Liver (tissue), 10 donors: ENCODE measurements at places on chromosomes 12 and 14.

- DNase-seq, result no peak
Observed at GRCh38 chr12:50923361-50924130, 28.8 kb upstream of the HIGD1C start.

DNA sequence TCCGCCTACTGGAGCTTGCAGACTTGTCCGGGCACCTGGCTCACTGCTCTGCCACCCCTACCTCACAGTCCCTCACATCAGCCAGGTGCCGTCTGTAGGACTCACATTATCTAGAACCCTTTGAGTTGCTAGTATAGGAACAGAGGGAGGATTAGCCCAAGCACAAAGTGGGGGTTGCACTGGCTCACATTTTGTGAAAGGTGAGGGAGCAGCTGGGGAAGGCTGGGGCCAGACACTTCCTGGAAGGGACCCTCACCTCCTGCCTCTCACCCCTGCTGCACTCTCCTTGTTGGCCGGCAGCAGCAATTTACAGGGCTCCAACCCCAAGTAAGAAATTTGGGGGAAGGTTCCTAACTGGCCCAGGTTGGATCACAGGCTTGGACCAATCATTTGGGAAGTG, 1031.6 kb downstream of the BCL11B start:
- DNase-seq, result no peak

DNA sequence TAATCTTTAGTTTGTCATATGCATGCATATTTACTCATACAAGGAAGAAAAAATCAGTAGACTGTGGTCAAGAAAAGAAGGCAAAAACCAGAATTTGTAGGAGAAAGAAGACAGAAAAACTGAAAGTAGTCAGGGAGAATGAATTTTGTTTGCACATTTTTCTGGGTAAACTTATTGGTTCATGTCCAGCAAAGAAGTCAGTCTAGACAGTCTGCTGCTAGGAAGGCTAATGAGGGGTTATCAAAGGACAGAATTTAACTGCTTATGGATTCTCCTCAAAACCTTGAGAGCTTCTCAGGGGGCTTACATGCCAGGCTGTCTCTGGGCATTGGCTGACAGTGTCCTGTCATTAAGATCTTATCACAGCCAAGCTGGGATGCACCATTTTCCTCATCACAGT, 293.9 kb downstream of the RPAP3 start:
- DNase-seq, result no peak

DNA sequence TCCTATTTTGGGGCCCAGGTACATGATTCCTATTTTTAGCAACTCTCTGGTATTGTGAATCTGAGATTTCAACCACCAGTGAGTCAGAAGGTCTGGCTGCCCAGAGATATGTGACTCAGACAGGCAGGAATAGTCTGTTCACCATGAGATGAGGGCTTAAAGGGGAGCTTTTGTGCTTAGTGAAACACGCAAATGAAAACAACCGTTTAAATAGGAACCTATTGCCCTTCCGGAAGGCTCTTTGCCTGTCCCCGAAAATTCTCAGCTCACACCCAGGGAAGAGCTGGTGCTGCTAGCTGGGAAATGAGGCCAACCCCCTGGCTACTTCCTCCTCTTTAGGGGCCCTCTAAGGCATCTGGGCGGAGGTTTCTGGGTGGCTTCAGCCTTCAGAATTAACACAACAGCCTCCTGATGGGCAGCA, 283.6 kb downstream of the CACNA1C start:
- no peak for DNase-seq

DNA sequence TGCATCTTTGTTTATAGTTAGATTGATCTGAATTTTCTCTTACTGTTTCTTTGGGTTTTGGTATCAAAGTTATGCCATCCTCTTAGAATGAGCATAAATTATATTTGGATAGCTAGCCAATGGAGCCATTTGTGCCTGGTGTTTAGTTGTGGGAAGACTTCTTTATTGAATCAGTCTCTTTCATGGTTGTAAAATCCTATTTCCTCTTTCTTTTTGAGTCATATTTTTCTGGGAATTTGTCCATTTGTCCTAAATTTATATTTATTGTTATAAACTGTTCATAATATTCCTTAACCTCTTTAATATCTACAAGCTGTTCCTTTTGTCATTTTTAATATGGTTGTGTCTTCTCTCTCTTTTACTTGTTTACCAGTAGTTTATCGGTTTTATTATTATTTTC, 462.5 kb downstream of the AEBP2 start:
- DNase-seq, result no peak

- DNase-seq, result no peak
Observed at GRCh38 chr14:87111741-87112140, 881.2 kb downstream of the GALC start.

DNA sequence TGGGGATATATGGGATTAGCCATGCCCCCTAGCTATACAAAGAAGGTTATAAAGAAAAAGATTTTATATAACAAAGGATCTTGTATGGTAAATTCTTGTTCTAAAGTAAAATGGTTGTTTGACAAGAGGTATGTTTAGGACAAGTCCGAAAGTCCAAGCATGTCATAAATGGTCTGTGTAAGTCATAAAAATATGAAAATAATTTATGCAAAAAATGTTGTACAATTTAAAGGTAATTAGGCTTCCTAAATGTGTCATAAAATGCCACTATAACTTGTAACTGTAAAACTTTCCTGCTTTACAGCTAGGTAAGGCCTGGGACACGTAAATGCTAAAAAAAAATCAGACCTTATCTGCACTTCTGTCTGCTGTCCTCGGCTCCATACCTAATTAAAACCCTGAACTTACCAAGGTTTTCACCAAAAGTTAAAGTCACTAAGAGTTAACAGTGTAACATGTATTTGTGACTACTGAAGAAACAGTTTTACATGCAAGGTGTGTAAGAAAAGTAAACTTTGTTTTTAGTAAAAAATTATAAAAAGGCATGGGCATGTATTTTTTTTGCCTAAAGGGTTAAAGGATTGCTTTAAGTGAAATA, 110.0 kb upstream of the RESF1 start:
- DNase-seq, result no peak

GRCh38 chr12:68853396-68854077, 45.6 kb downstream of the MDM2 start:
- no peak for DNase-seq

DNA sequence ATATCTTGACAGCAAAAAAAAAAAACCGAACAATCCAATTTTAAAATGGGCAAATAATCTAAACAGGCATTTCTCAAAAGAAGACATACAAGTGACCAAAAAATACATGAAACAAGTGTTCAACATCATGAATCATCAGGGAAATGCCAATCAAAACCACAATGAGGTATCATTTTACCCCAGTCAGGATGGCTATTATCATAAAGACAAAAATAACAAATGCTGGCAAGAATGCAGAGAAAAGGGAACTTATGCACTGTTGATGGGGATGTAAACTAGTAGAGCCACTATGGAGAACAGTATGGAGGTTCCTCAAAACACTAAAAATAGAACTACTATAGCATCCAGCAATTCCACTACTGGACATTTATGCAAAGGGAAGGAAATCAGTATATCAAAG, 448.2 kb downstream of the RGS6 start:
- DNase-seq, result no peak
